ENCODE measurements at places on chromosomes 4 and X.
A peak's percentile ranks its signal among the peaks of the same experiment; 100 is the strongest.

GRCh38 chr4:18593297-18594002, 571.9 kb upstream of the LCORL start:
- peak; percentile 79 for DNase-seq

- DNase-seq, result no peak
These were observed 10.3 kb upstream of the BST1 start for GRCh38 chr4:15692602-15693001.

GRCh38 chrX:64218023-64218422, 12.4 kb downstream of the ASB12 start:
- DNase-seq, result no peak

DNA sequence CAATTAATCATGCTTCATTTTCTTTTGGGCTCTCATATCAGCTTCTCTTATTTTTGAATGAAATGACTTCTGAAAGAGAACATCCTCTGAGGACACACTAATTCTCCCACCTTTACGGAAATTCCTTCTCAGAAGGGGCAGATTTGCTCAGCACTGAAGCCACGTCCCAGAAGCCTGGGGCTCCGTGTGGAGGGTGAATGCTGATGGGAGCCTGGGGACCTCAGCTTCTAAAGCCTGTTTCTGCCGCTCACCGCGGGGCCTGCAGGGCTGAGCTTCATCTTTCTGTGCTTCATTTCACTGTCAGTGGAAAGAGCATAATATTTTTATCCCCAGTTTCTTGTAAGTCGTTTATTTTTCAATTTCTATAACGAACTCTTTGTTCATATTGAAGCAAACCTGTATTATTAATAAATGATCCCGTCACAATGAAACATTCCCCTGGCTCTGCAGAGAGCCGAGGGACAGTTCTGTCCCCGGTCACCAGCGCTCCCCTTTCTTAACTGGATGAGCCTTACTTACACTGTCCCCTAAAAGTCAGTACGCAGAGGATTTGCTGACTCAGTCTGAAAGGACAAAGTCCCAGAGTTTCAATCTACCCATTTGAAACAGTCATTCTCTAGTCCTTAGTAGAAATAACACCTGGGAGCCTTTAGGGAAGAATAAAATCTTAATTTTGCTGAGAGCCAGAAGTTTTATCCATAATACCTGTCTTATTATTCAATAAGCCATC, 364.6 kb upstream of the FAT1 start:
- no peak for DNase-seq

DNA sequence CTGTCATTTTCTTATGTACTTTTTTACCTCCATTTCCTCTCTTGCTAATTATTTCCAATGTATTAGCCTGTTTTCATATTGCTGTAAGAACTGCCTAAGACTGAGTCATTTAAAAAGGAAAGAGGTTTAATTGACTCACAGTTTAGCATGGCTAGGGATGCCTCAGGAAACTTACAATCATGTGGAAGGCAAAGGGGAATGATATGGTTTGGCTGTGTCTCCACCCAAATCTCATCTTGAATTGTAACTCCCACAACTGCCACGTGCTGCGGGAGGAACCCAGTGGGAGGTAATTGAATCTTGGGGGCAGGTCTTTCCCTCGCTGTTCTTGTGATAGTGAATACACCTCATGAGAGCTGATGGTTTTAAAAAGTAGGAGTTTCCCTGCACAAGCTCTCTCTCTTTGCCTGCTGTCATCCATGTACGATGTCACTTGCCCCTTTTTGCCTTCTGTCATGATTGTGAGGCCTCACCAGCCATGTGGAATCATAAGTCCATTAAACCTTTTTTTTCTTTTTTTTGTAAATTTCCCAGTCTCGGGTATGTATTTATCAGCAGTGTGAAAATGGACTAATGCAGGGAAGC, 870.0 kb upstream of the INTU start:
- DNase-seq, result no peak

DNA sequence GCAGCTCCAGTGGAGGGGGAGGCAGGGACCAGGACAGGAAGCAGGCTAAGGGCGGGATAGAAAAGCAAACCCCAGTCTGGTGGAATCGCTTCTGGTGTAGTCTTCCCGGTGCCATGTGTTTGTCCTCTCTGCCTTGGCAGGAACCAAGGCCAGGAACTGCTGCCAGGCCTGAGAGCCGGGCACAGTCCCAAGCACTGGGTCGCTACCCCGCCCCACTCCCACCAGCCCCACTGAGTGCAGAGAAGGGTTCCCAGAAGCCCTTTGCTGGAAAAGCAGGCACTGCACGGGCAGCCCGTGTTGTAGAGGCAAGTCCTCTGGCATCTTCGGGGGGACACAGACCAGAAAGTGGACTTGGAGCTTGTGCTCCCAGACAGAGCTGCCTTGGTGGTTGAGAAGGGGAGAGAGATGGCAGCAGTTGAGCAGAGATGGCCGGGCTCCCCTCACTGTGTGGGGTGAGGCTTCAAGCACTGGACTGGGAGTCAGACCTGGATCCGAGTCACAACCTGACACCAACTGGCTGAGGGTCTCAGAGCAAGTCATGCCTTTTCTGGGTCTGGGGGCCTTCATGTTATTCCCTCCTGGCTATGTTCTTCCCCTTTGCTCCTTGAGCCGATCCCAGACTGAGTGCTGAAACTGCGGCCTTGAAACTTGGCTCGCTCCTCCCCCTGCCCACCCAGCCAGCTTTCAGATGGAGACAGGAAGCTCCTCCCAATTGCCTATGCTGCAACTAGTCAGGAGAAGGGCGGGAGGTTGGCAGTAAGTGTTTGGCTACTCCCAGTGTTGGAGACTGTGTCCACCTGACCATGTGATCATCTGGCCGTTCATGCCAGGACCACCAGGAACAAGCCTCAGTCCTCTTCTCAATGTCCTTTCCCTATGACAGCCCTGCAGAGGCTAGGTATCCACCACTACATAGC, 59.7 kb upstream of the MTM1 start:
- peak; percentile 44 for DNase-seq

- no peak for DNase-seq
These were observed 1049.8 kb upstream of the POU3F4 start for GRCh38 chrX:82458207-82458754.

GRCh38 chr4:152679414-152680281, at the start of gene TMEM154:
TMEM154 (minus strand) TSS chr4:152679997; CDS start chr4:152679933, 64 bp downstream.
- peak; percentile 65 for DNase-seq

DNA sequence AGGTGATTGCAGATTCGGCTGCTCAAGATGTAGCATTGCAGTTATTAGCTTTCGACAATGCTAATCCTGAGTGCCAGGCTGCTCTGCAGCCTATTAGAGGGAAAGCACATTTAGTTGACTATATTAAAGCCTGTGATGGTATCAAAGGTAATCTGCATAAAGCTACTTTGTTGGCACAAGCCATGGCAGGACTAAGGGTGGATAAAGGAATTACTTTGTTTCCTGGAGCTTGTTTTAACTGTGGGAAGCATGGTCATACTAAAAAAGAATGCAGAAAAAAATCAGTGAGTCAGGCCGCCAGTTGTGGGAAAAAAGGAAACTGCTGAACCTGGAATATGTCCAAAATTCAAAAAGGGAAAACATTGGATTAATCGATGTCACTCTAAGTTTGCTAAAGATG, 154.9 kb upstream of the TECRL start:
- DNase-seq, result no peak

DNA sequence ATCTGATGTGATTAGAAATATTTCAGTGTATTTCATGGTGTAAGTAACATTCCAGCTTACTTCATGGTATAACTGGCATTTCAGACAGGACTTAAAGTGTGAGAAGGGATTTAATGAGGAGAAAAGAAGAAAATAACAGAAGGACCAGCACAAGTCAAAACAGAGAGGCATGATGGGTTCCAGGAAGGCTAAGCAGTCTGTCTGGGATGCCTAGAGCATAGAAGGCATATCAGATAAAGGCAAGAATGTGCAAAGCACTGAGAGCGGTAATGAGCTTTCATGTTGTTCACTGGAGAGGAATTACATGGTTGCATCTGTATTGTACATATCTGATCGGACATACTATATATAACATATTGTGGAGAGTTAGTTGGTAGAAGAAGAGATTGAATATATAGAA, 54.2 kb downstream of the GRID2 start:
- no peak for DNase-seq

DNA sequence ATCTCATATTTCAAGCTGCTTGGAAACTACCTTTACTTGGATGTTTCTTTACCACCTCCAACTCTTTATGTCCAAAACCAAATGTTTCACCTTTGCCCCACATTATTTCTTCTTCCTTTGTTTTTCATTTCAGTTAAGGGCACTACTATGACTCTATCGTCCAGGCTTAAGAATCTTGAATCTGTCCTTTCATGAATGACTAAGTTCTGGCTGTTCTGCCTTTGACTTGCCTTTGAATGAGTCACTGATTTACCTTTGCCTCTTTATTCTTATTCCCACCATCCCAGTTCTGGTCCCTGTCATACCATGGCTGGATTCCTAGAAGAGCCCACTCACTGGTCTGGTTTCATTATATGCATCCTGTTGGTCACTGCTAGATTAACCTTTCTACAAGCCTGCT, 30.6 kb upstream of the PLAC1 start:
- no peak for DNase-seq

GRCh38 chr4:165542476-165542875, 163.7 kb downstream of the CPE start:
- no peak for DNase-seq

DNA sequence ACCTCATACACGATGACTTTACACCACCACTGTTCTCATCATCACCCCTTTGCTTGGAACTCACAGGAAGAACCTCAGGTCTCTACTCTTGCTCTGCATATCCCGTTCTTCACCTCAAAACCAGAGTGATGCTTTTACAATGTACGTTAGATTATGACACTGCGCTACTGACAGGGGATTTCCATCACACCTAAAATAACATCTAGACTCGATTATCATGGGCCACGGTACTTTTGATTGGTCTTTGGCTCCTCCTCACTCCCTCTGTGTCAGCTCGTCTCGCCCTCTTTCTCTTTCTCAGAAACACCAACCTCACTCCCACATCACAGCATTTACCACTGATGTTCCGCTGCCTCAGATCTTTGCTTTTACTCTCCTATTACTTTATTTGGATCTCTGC, 172.4 kb downstream of the TLL1 start:
- no peak for DNase-seq

DNA sequence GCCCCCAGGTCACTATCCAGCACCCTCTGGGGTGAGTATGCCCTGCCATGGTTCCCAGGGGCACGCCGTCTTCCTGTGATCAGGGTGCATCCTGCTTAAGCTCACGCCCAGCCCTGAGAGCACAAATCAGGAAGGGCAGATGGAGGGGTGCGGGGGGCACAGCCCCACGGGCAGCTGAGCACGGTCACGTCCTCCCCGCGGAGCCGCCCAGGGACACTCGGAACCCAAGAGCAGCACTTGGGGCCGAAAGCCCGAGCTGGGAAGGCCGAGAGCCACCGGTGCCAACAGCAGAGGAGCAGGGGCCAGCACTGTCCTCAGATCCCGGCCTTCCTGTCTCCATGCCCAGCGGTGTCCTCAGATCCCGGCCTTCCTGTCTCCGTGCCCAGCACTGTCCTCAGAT, 21.5 kb downstream of the NELFA start:
- DNase-seq, result no peak

DNA sequence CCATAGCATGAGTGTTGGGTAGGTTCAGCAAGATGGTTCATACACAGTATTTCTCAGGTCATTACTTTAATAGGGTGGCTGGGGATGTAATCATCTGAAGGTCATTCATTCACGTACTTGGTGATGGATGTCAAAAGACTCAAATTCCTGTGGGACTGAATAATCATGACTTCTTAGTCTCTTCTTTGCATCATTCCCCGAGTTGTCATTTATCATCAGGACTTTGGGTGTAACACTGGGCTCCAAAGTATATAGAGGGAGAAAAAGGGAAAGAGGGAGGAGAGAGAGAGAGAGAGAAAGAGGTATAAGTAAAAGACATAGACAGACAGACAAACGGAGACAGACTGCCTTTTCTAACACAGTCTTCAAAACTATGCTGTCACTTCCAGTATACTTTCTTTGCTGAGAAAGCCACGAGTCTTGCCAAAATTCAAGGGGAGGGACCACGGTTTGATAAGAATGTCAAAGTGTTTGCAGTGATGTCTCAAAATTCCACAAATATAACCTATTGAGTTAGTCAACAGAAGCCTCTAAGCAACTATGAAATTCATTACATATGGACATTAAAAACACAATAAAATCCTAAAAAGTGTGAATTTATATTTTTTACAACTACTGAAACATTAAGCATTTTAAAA, 55.9 kb downstream of the UGT2A3 start:
- no peak for DNase-seq

DNA sequence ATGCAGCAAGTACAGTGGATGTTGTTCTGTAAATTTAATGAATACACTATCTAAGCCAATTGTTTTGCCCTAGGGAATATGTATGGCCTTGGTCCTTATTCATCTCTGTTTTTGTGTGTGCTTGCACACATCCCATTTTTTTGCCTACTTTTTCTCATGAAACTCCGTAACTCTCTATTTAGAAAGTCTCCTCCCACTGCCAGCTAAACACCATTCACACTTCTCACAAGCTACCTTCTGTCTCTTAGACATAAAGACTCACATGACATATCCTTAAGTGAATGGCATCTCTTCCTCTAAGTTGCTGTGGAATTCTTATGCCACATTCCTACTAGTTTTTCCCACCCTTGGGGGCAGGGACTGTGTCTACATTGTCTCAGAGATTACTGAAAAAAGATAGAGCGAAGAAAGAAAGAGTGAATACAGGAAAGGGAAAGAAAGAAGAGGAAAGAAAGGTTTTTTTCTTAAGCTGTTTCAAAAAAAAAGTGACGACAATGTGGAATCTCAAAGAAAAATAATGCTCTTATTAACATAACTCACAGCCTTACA, 117.5 kb downstream of the ATG4A start:
- DNase-seq, result no peak

GRCh38 chr4:48960988-48961635, 25.0 kb upstream of the CWH43 start:
- DNase-seq, result no peak

- DNase-seq, result no peak
These were observed 1.4 kb upstream of the SMAD1 start for GRCh38 chr4:145480257-145480656.

DNA sequence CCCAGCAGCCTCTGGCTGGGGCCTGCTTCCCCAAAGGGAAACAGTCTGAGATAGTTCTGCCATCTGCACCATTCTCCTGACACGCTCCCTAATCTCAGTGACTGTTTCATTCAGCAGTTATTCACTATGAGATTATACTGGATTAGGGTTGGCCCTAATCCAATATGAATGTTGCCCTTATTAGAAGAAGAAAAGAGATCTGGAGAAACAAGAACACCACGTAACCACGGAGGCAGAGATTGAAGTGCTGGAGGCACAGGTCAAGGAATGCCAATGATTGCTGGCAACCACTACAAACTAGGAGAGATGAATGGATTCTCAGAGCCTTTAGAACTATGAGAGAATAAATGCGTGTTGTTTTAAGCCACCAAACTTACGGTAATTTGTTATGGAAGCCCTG, 7.4 kb downstream of the ACOX3 start:
- no peak for DNase-seq

- DNase-seq, result no peak
These were observed 130.8 kb downstream of the TLL1 start for GRCh38 chr4:166003811-166004210.

GRCh38 chr4:100246697-100247096, 56.4 kb upstream of the DDIT4L start:
- no peak for DNase-seq

Measured in AG08395 (cell line).